ENCODE measurements at places on chromosomes 5 and 9. TPM values are rescaled to one million over a fixed set of nuclear protein-coding genes. Genes with fewer than 3 reads are reported as not detected.

DNA sequence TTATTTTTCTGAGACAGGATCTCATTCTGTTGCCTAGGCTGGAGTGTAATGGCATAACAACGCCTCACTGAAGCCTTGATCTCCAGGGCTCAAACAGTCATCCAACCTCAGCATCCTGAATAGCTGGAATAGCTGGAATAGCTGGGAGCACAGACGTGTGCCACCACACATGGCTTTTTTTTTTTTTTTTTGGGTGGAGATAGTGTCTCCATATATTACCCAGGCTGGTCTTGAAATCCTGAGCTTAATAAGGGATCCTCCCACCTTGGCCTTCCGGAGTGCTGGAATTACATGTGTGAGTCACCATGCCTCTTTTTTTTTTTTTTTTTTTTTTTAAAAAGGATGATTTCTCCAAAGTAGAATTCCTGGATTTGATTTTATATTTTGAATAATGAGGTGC lies 60.7 kb downstream of the NSD1 start:
- no peaks in the 10 kb centered on the region for H3K27me3 ChIP-seq
- DNase-seq: no peak
- peaks cover 39% of the 10 kb centered on the region for H3K36me3 ChIP-seq
- H3K27ac ChIP-seq: no peak overlapping the region

Gene IL4
- total RNA-seq: 4.5 TPM

GRCh38 chr9:2469681-2470221 lies 151.8 kb upstream of the VLDLR start:
- no peak overlapping the region for H3K27ac ChIP-seq
- H3K36me3 ChIP-seq: no peaks in the 10 kb centered on the region
- no peaks in the 10 kb centered on the region for H3K27me3 ChIP-seq
- no peak overlapping the region for H3K4me3 ChIP-seq

- no peaks in the 10 kb centered on the region for H3K36me3 ChIP-seq
- no peaks in the 10 kb centered on the region for H3K27me3 ChIP-seq
- no peak overlapping the region for H3K4me3 ChIP-seq
- peaks cover 5% of the 10 kb centered on the region for H3K4me1 ChIP-seq
- peak overlapping the region; percentile 83 for H3K27ac ChIP-seq
These were observed 75.3 kb downstream of the ARHGAP26 start for GRCh38 chr5:142845402-142845921.

GRCh38 chr9:108779551-108780325 lies 76.0 kb downstream of the ACTL7B start:
- no peak overlapping the region for H3K4me3 ChIP-seq
- no peaks in the 10 kb centered on the region for H3K36me3 ChIP-seq
- no peak for DNase-seq
- H3K27me3 ChIP-seq: no peaks in the 10 kb centered on the region

DNA sequence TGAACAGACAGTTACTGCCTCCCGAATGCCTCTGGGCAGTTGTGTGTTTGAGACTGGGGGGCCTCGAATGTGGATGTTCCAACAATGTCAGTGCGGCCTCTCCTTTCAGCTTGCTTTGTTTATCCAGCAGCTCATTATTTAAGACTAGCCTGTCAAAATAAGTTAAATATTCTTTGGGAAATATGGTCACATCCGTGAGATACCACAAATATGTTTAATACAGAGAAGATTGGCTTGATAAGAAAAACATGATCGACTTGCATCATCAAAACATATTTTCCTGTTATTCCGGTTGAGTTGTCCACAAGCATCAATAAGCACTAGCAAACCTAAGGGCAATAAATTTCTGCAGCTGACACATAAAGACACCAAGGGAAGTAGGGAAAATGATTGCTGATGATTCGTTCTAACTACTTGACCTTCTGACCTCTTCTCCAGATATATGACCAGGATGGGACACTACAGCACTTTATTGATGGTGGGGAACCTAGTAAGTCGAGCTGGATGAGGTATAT lies 66.5 kb downstream of the PRDM6 start:
- no peaks in the 10 kb centered on the region for H3K4me1 ChIP-seq
- H3K27ac ChIP-seq: no peak overlapping the region
- no peaks in the 10 kb centered on the region for H3K27me3 ChIP-seq
- H3K4me3 ChIP-seq: no peak overlapping the region
- no peaks in the 10 kb centered on the region for H3K36me3 ChIP-seq
- no peak for DNase-seq

GRCh38 chr5:89374144-89374784 lies 491.3 kb upstream of the MEF2C start:
- DNase-seq: no peak
- no peaks in the 10 kb centered on the region for H3K27me3 ChIP-seq
- no peaks in the 10 kb centered on the region for H3K36me3 ChIP-seq
- no peak overlapping the region for H3K27ac ChIP-seq

Gene C5orf52
- total RNA-seq: not detected

- peaks cover 71% of the 10 kb centered on the region for H3K36me3 ChIP-seq
- H3K27ac ChIP-seq: peak overlapping the region; percentile 92
- H3K27me3 ChIP-seq: no peaks in the 10 kb centered on the region
- H3K4me3 ChIP-seq: peak overlapping the region; percentile 4
- H3K4me1 ChIP-seq: peaks cover 32% of the 10 kb centered on the region
These were observed 6.0 kb downstream of the RNF44 start for GRCh38 chr5:176530983-176531901.

- H3K4me1 ChIP-seq: peaks cover 61% of the 10 kb centered on the region
- no peak for DNase-seq
- H3K27me3 ChIP-seq: no peaks in the 10 kb centered on the region
- no peaks in the 10 kb centered on the region for H3K36me3 ChIP-seq
- H3K4me3 ChIP-seq: no peak overlapping the region
These were observed 38.8 kb downstream of the FABP6 start for GRCh38 chr5:160268121-160268520.

Gene ARL10
- total RNA-seq: 1.8 TPM

DNA sequence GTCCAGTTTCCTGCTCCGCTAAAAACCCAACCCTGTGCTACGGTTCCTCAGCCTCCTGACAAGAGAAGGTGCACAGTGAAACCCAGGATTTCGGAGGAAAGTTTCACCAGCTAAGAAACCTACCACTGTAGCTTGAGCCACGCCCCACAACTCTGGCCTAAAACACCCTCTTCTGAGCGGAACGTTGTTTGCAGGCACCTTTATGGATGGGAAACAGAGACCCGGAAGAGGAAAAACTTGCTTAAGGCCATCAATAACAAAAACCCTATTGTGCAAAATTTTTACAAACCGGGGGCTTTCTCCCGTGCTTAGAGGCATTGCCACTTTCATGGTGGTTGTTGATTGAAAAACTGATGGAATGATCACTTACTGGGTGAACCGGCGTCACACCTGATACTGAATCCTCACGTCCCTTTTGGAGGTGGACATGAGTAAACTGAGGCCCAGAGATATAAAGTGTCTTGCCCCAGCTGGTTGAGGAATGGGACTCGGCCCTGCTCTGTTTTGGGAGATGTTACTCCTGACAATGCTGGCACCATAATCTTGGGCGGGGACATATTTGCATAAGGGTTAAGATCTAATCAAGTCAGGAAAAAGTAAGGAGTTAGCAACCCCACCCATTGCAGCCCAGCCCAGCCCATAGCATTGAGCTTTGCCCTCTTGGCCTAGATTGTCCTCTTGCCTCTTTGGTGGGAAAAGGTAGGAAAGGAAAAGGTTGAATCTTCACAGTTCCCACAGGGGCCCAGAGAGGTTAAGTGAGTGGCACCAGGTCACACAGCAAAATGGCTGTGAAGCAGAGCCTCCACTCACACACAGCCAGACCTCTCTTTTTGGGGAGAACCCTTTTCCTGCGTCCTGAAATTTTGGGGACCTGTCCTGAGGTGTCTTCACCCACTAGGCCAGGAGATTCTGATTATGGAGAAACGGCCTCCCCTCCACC lies 23.2 kb upstream of the PTGS1 start:
- no peaks in the 10 kb centered on the region for H3K36me3 ChIP-seq
- DNase-seq: peak; percentile 12
- peaks cover 4% of the 10 kb centered on the region for H3K4me1 ChIP-seq

Data from thymus (tissue), 14 donors.